ENCODE measurements at places on chromosomes 11 and 22.

DNA sequence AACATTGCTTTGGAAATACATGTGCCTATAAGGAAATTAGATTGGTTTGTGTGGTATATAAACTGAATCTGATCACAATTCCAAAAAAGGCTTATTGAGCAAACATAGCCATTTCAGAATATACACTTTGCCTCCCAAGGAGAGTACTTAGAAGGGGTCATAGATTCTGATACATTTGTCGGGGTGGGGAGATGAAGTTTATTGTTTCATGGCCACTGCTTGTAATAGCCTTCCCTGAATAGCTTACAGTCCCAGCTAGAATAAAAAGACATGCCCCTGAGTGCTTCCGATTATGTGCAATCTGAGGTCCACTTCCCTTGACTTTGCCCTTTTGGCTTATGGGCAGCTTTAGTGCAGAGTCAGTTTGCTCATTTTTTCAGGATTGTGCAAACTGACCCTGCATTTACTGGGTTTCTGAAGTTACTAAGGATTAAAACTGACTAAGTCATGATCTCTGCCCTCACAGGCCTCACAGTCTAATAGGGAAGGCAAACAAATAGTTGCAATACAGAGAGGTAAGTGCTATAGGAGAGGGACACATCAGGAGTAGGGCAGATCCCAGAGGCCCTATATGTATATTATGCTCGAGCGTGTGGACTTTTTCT lies 184.2 kb downstream of the BLID start:
- no peak for DNase-seq

GRCh38 chr11:8251616-8252295 lies 11.9 kb downstream of the LMO1 start:
- no peak for DNase-seq

- DNase-seq: no peak
These were observed 110.2 kb upstream of the SESN3 start for GRCh38 chr11:95341221-95341620.

DNA sequence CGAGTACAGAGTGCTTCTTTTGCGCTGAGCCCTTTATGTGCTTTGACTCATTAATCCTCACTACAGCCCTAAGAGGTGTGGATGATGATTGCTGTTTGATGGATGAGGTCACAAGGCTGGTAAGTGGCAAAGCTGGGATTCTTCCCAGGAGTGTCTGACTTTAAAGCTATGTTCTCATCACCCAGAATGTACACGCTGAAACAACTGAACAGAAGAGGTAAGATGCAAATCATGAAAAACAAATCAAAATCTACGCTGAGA lies 37.7 kb upstream of the CREB3L1 start:
- DNase-seq: no peak

DNA sequence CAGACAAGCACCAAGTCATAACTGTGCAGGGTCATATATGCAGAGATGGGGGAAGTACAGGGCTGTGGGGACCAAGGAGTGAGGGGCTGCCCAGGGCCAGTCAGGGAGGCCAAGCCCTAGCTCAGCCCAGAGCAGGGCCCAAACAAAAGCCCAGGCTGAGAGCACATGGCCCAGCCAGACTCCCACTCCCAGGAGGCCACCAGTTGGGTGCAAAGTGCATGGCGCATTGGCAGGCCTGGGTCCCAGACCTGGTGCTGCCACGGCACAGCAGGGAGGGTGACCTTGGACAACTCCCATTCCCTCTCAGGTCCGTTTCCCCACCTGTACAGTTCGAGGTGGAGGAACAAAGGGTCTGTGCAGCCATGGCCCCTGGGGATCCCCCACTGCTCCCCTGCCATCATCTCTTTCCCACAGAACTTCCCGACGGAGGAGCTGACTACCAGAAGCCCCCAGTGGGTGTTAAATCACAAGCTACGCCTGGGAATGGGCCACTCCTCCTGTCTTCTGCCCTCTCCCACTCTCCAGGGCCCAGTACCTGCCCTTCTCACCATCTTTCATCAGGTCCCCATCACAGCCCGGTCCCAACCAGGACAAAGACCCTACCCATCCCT lies 608 bp downstream of the NIPSNAP1 start:
- DNase-seq: no peak

DNA sequence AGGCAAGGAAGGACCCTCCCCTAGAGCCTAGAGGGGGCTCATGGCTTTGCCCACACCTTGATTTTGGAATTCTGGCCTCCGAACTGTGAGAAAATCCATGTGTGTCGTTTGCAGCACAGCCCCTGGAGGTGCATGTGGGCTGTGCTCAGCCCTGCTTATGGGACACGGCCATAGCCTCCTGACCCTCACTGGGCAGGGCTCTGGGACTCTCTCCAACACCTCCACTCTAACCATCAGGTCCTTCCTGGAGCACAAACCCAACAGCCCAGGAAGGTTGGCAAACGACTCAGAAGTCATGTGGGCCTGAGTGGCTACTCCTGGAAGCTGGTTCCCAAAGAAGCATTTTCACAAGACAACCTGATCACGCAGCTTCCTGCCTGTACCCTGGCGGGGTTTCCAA lies 144.1 kb downstream of the CTTN start:
- DNase-seq: no peak

- no peak for DNase-seq
These were observed 2.6 kb upstream of the SHISA8 start for GRCh38 chr22:41917375-41917902.

DNA sequence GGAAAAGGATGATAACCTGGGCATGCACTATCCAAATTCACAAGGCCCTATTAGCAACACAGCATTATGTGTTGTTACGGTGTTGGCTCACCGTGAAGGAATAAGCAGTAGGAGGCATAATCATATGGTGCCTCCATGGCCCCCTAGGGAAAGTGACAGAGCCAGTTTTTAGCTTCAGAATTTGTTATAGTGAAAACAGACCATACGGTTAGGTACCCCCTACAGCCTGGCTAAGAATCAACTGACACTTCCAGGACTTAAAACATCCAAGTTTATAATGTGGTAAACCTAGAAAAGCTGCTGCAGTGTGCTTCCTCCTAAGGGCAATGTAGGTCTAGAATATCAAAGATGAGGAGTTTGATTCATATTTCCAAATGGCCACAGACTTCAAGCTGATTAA lies 30.4 kb downstream of the KIF18A start:
- no peak for DNase-seq

- DNase-seq: no peak
These were observed 6.9 kb downstream of the OR8B12 start for GRCh38 chr11:124536520-124536919.

DNA sequence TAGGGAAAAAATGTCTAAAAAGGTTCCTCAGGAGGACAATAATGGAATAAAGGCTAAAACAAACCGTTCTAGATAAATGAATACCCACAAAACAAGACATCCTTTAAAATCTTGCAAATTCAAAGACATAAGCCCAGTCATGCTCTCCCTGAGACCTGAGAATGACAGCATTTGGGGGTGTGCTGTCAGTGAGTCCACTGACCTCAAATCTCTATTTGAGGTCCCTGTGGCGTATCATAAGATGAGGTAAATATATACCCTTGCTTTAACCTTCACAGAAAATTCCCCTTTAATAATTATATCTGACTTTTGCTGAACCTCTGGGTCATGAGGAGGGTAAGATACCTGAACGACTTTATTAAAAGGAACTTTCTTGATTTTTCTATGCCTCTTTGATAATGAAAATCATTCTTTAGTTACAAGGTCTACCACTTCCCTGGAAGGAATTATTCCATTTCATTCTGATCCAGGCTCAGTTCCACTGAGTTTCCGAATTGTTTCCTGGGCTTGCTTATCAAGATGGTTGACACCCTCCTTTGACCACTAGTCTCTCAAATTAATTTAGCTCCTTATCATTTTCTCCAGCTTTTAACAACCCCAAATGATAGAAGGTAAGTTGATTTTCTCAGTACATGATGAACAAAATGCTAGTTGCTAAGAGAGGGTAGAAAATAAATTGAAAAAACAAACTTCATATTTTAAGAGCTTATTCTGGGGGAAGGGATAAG lies 53.8 kb upstream of the CHRM4 start:
- DNase-seq: no peak

DNA sequence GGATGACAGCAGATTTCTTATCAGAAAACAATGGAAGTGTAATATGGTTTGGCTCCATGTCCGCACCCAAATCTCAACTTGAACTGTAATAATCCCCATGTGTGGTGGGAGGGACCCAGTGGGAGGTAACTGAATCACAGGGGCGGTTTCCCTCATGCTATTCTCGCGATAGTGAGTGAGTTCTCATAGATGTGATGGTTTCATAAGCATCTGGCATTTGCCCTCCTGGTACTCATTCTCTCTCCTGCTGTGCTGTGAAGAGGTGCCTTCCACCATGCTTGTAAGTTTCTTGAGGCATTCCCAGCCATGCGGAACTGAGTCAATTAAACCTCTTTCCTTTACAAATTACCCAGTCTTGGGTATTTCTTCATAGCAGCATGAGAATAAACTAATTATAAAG lies 81.0 kb upstream of the SCUBE2 start:
- no peak for DNase-seq

DNA sequence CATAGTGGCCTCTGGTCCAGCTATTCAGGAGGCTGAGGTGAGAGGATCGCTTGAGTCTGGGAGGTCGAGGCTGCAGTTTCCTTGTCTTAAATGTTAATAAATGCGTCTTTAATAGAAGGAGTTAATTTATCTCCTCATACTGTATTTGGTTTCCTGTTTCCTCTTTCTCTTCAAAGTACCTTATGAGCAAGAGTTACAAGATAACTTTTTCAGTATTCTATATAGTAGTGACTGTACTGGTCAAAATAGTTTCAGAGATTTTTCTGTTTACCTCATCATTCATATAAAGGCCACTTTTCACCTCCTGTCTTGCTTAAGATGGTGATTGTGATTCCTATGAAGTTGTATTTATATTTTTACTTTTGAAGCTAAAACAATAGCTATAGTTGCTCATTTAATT lies 50.9 kb downstream of the MCAM start:
- no peak for DNase-seq
